Bronchial smooth muscle cell (primary cell): ENCODE measurements at places on chromosomes 11 and 22. TPM values are rescaled to one million over a fixed set of nuclear protein-coding genes. Genes with fewer than 3 reads are reported as not detected.

The HPX gene
- 0.63 and 0.77 TPM in 2 replicates for total RNA-seq

The DNHD1 gene
- 6.1 and 6.4 TPM in 2 replicates for total RNA-seq

The FGF4 gene
- not detected in 2 replicates for total RNA-seq

The XKR3 gene
- not detected in 2 replicates for total RNA-seq

The MAJIN gene
- total RNA-seq, result not detected in 2 replicates

The PLCB3 gene
- total RNA-seq, result 25.8 and 28.4 TPM in 2 replicates

The MRGPRE gene
- not detected in 2 replicates for total RNA-seq

The PIH1D2 gene
- total RNA-seq, result 1.1 and 1.4 TPM in 2 replicates
